ENCODE measurements at places on chromosomes 5 and 9.

DNA sequence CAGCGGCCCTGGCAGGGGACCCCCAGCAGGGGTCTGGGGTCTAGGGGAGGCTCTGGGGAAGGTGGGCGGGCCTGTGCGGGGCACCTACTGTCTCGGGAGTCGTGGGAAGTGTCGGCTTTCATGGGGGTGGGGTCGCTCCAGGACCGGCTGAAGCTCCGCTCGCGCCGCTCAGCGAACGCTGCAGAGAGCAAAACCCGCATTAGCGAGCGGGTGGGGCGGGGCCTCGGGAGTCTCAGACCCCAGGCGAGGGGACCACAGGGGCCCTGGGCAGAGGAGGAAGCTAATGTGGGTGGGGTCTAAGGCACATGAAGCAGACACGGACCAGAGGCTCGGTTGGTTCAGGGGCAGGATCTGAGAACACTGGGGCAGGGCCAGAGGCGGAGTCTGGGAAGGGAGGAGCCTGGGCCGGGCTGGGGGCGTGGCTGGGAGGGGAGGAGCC lies 5.5 kb downstream of the NSMF start:
- no peak for DNase-seq

- no peak for DNase-seq
Measured at GRCh38 chr9:96136992-96137670, 164.8 kb downstream of the HSD17B3 start.

DNA sequence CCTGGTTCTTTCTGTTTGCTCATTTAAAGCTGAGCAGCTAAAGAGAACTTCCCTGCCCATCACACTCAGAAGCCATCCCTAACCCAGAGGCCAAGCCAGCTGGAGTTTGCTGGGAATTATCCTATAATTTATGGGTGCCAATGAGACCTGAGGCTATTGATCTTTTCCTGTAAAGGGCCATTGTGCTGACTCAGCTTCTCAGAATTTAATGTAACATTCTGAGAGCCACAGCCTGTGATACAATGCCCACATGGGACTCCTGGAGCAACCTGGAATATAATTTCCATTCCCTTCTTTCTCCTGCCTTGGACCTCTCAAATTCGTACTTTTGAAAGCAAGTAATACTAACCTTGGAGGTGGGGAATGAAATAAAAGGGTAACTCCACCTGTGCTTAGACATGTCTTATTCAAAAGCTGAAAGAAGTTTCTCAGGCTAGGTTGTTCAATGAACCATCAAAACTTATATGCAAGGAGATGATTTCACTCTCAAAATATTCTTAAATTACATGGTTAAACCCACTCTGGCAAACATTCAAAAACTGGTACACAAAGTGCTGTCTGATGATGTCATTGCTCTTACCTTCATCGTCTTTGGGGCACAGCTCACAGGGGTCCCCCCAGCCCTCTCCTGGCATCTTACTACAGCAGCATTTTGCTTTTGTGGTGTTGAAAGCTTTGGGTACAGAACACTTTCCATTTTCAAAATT lies 206.7 kb downstream of the SLC12A2 start:
- DNase-seq: no peak

DNA sequence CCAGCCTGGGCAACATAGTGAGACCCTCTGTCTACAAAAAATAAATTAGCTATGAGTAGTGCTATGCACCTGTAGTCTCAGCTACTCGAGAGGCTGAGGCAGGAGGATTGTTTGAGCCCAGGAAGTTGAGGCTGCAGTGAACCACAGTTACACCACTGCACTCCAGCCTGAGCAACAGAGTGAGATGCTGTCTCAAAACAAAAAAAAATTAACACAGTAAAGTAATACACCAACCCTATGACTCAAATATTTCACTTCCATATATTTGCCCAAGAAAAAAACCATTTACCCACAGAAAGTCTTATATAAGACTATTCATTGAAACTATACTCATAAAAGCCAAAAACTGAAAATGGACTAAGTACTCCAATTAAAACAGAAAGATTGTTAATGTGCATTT lies 16.2 kb downstream of the SMIM23 start:
- DNase-seq: no peak

- no peak for DNase-seq
Measured at GRCh38 chr5:141734501-141735229, 52.6 kb upstream of the ARAP3 start.

- DNase-seq: no peak
Measured at GRCh38 chr5:27639005-27639612, 600.7 kb upstream of the CDH9 start.

- DNase-seq: no peak
Measured at GRCh38 chr9:89684912-89685636, 80.3 kb downstream of the GADD45G start.

- DNase-seq: no peak
Measured at GRCh38 chr5:151155775-151156506, 1.6 kb downstream of the ANXA6 start.

DNA sequence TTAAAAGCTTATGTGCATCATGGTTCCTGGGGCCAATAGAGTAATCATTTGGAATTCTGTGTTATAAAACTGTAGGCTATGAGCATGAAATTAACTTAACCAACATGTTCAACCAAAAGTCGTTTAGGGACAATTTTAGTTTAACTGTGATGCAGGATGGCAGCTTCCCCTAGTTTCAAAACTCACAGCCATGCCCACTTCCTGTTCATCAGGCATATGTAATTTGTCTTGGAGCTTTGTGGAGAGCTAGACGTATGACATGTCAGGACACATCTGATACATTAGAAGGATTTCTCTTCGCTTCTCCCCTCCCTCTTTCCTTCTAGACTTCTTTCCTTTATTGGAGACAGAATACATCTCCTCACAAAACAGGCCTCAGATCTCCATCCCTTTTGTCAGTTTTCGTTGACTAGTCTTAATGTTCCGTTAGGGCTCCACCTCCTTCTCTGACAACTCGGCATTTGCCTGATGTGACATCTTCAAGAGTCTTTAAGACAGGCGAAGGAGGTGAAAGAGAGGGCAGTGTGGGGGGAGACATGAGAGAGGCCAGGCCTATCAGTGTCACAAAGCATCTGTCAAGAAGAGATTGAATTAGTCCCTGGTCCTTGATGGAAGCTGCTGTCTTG lies 176.0 kb downstream of the MSX2 start:
- DNase-seq: no peak

- DNase-seq: no peak
Measured at GRCh38 chr9:88387036-88387551, 1.1 kb upstream of the SPIN1 start.

GRCh38 chr5:141783005-141783946 lies 94.9 kb downstream of the PCDH1 start:
- DNase-seq: no peak

- DNase-seq: no peak
Measured at GRCh38 chr9:126113756-126114408, 212.7 kb upstream of the MVB12B start.

DNA sequence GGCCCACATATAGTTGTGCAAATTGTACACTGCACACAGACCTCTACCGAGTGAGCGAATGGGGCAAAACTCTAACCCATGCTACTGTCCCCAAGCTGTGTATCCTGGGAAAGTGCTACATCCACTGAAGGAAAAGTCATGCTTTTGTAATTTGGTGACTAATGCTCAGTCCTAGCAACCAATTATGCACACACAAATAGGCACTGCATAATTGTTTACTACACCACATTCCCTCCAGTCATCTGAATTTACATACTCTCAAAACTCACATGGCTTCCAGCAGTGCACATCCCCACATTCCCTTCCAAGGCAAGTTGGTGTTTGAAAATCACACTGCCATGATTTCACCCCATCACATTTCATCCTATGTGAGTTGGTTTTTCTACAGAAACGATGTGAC lies 125.9 kb upstream of the OSMR start:
- no peak for DNase-seq

DNA sequence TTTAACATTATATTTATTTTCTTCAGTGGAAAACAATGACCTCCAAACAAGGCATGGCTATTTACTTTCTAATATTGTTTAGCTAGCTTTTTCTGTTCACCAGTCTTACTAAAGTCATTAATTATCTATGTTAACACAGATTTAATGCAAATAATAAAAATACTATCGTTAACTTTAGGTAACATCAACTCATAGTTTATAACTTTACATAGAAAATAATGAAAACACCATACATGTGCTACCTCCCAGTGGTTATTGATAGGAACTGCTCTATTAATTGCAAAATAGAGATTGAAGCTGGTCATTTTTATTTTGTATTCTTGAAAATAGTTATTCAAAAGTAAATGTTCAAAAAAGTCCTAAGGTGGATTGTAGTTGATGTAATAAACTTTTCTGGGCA lies 78.3 kb upstream of the HCN1 start:
- DNase-seq: no peak

- no peak for DNase-seq
Measured at GRCh38 chr5:103511554-103511885, 51.1 kb downstream of the NUDT12 start.

GRCh38 chr5:38922199-38922598 lies 76.4 kb downstream of the OSMR start:
- no peak for DNase-seq

DNA sequence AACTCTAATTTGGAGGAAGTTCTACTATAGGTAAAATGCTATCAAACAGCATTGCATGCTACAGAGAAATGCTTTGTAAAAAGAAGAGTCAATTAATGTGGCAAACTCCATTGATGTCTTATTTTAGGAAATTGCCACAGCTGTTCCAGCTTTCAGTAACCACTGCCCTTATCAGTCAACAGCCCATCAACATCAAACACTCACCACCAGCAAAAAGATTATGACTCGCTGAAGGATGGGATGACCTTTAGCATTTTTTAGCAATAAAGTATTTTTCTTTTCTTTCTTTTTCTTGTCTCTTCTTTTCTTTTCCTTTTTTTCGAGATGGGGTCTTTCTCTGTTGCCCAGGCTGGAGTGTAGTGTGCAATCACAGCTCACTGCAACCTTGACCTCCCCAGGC lies 26.0 kb downstream of the CRHBP start:
- no peak for DNase-seq
